Dermis microvascular lymphatic vessel endothelial cell (primary cell): ENCODE measurements at places on chromosomes 6 and 20. TPM values are rescaled to one million over a fixed set of nuclear protein-coding genes. Genes with fewer than 3 reads are reported as not detected.

FILIP1 gene
- 1.7 and 3.8 TPM in 2 replicates for total RNA-seq

MAN1A1 gene
- 43.6 and 102 TPM in 2 replicates for total RNA-seq

STX11 gene
- 13.0 and 21.1 TPM in 2 replicates for total RNA-seq

SLC22A2 gene
- not detected in 2 replicates for total RNA-seq

GABRR1 gene
- total RNA-seq = not detected in 2 replicates
